ENCODE measurements at places on chromosomes 5 and 9.

GRCh38 chr5:37850226-37850865, 10.5 kb upstream of the GDNF start:
- DNase-seq = no peak

DNA sequence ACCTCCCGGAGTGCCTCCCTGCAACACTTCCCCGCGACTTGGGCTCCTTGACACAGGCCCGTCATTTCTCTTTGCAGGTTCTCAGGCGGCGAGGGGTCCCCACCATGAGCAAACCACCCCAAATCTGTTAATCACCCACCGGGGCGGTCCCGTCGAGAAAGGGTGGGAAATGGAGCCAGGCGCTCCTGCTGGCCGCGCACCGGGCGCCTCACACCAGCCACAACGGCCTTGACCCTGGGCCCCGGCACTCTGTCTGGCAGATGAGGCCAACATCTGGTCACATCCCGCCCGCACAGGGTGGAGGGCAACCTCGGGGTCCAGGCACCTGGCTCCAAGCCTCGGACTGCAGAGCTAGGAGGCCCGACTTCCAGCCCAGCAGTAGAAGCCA, 776 bp upstream of the TERT start:
- no peak for DNase-seq

DNA sequence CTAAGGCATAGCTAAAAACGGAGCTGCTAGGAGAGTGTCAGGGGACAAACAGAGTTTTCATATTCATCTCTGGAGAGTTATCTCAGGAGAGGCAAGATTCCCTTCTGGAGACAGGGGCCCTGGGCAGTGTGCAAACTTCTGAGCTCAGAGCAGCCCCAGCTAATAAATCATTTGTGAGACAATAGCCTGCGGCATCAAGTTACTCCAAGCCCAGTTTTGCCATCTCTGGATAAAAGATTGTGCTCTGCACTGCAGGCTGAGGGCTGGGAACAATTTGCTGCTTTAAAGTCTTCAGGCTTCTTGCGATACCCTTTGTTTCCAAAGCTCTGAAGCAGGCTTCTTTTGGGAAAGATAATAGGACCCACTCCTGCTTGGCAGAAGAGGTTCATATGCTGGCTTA, 164.3 kb upstream of the BRINP1 start:
- no peak for DNase-seq

- DNase-seq = no peak
Measured at GRCh38 chr5:155455791-155456514, 442.4 kb downstream of the KIF4B start.

DNA sequence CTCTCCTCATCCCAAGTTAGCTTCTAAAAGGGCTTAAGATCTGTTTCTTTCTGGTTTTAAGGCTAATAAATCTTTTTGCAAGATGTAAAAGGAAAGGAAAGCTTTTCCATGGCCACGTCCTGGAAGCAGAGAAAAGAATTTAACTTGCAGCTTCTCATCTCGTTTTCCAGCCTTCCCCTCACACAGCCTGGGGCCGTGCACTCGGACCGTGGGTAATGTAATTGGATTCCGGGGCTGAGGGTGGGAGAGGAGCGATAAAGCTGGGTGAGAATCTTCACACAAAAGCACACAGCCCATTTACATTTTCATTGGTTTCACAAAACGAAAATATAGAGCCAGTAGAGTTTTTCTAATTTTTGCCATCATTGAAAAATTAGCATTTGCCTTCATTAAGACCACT, 91.2 kb downstream of the IRX2 start:
- DNase-seq = no peak

DNA sequence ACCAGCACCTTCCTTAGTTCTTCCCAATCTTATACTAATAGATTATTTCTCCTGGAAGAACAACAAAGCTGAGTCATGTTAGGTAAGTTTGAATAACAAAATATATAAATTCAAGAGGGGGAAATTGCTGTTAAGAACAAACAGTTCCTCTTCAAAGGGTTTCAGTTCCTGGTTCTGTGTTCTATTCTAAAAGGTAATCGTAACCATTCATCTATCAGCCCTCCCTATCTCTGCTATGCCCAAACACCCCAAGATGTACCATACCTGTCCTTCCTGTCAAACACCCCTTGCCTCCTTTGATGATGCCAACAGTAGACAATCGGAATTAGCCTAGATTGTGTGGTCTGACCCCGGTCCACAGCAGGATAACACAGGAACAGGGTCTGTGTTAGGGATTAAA, 4.2 kb upstream of the RNF180 start:
- no peak for DNase-seq

GRCh38 chr9:32382565-32383320, 1.7 kb upstream of the ACO1 start:
- DNase-seq = no peak

DNA sequence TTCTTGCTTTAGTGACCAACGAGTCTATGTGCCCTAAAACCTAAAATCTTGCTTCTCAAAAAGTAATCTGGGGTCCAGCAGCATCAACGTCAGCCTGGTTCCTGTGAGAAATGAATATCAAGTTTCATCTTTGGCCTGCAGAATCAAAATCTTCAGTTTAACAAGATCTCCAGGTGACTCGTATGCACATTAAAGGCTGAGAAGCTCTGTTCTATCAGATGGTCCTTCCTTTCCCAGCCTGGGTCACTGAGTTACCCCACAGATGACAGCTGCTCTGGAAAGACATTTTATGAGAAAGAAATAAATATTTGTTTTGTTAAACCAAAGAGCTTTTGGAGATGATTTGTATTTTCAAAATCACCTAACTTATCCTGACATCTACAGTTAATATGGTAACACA, 75.8 kb downstream of the ADAMTSL1 start:
- no peak for DNase-seq

- no peak for DNase-seq
Measured at GRCh38 chr9:93909242-93909616, 45.9 kb downstream of the BARX1 start.

- DNase-seq = peak; percentile 77
Measured at GRCh38 chr5:150904479-150905311, at the start of gene ZNF300. TSS of gene ZNF300 (minus strand) at chr5:150904980. CDS start at chr5:150903155, 1,825 bp downstream.
